ENCODE measurements at places on chromosomes 5 and 9. TPM values are rescaled to one million over a fixed set of nuclear protein-coding genes. Genes with fewer than 3 reads are reported as not detected.

DNA sequence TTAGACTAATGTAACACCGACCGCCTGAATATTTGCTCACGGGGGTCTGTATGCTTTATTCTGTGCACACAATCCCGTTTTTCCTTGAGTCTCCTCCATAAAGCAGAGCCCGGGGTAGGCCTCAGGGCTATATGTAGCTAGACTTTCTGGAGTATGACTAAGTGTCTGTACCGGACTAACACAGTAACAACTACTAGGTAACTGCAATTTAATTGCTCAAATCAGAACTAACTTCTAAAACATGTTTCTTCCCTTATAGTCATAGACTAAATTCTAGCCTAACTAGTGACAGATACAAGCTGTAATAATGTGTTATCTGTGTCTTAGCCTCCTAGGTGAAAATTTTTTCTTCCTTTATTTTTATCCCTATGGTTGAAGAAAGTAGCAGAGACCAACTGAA lies 2.1 kb downstream of the REEP5 start:
- no peak overlapping the region for H3K27ac ChIP-seq
- no peak for DNase-seq
- H3K27me3 ChIP-seq: no peaks in the 10 kb centered on the region
- H3K4me1 ChIP-seq: peaks cover 17% of the 10 kb centered on the region

DNA sequence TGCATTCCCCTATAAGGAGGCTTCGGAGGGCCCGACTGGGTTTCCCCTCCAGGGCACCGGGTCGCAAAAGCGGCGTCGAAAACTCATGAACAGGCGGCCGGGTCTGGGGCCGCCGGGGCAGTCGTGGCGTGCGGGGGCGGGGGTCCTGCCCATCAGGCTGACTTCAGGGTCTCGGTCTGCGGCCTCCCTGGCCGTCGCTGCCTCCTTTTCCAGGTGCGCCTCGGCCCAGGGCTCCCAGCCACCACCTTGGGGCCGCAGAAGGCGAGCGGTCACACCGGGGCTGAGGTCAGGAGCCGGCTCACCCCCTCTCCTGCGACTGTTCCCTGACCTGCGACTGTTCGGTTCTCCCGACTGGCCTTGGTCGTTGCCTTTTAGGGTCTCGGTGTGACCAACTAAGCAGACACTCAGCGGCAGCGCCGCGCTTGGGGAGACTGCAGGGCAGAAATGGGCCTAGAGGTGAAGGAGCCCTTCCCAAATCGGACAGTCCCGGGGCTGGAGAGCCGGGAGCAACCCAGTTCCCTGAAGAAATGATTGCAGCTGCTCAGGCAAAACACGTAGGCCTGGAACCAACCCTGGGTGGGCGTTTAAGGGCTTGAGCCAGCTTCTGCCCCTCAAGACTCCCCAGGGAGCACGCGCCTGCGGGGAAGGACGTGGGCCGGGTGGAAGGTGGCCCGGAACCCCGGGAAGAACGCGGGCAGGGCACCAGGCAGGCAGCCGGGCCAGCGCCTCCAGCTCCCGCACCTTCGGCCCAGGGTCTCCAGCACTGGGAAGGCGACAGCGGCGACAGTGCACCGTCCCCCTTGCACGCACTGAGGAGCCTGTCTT lies 11.2 kb downstream of the IRX2 start:
- H3K27me3 ChIP-seq: peaks cover 6% of the 10 kb centered on the region
- DNase-seq: peak; percentile 21
- H3K4me3 ChIP-seq: no peak overlapping the region
- peaks cover 4% of the 10 kb centered on the region for H3K4me1 ChIP-seq
- H3K36me3 ChIP-seq: no peaks in the 10 kb centered on the region

- no peak overlapping the region for H3K4me3 ChIP-seq
- DNase-seq: no peak
- H3K27ac ChIP-seq: no peak overlapping the region
- no peaks in the 10 kb centered on the region for H3K36me3 ChIP-seq
- H3K4me1 ChIP-seq: peaks cover 7% of the 10 kb centered on the region
Observed at GRCh38 chr5:11385901-11386293, 518.3 kb downstream of the CTNND2 start.

DNA sequence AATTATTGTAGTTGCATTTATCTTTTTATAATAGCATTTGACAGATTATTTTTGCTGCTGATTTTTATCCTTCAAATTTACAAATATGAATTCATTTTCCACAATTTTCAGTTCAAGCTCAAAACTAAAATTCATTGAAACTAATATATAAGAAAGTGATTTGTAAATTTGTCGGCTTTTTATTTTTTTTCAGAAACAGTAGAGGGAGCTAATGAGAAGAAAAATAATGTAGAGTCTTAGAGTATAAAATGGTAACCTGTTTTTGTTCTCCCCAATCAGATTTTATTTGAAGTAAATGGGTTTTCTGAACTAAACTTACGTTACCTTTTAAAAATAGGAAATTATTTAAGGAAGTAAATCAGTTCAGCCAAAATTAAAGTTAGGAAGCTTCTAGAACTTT lies 19.2 kb downstream of the PRRC1 start:
- no peak for DNase-seq
- H3K27ac ChIP-seq: no peak overlapping the region
- no peaks in the 10 kb centered on the region for H3K4me1 ChIP-seq
- no peak overlapping the region for H3K4me3 ChIP-seq
- peaks cover 61% of the 10 kb centered on the region for H3K36me3 ChIP-seq

DNA sequence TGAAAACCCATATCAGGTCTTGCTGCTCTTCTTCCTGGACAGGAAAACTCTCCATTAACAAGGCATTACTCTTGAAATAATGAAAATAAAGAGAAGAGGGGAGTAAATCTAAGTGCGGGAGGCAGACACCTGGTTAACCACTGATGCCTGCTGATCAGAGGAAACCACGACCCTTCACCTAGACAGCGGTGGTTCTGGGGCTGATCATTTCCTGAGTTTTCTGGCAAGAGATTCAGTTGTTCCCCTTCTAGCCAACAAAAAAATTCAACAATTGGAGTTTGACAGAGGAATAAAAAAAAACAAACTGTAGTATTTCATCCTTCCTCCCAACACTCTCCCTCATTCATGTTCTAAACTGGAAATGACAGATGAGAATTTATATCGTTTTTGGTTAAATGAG lies 3.0 kb downstream of the RLN2 start:
- no peaks in the 10 kb centered on the region for H3K36me3 ChIP-seq
- no peak for DNase-seq
- H3K27ac ChIP-seq: no peak overlapping the region
- H3K4me3 ChIP-seq: no peak overlapping the region
- H3K27me3 ChIP-seq: no peaks in the 10 kb centered on the region
- H3K4me1 ChIP-seq: no peaks in the 10 kb centered on the region

DNA sequence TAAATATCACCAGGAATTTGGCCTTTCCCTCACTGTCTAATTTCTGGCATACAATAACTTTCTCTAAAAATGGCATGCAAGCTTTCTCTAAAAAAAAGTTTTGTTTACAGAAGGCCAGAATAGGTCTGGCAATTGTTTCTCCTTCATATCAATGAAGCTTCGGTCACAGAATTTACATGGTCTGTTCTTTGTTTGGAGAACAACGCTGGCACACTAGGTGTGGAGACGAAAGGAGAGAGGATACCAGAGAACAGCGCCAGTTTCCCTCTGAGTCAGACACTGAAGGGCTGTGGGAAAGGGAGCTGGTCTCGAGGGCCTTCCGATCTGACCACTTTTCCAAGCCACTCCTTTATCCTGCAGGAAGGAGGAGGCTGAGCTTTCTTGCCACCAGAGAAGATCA lies 60.1 kb upstream of the ITGA1 start:
- H3K27me3 ChIP-seq: no peaks in the 10 kb centered on the region
- H3K27ac ChIP-seq: no peak overlapping the region
- no peak for DNase-seq
- no peaks in the 10 kb centered on the region for H3K36me3 ChIP-seq
- peaks cover 4% of the 10 kb centered on the region for H3K4me1 ChIP-seq

DNA sequence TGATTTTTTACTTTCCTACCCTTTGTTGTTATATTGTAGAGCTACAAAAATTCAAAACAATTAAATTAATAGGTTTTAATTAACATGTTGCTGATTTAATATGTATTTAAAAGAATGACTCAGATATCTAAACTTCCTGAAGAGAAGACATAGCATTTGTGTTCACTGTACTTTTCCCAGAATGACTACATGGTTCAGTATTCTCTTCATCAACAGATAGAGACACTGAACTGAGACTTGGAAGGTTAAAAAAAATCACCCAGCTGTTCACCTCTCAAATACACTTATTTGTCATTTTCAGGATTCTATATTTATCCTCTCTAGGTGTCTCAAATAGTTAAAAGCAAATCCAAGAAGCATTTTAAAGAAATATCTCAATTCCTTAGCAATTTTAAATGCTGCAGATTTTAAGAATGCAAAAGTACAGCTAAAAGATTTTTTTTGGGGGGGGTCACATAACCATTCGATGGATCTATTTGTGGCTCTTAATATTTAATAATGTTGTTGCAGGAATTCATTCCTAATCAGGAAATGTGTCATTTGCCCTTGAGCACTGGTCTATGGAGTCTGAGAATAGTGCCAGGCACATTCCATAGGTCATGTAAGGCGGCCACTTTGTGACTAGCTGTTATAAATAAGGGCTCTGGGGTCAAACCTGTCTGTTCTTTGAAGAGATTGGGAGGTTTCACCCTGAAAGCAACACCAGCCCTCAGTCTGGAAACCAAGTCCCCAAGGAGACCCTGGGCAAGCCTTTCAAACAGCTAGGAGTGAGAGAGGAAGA lies 463.1 kb downstream of the NR2F1-AS1 start:
- no peaks in the 10 kb centered on the region for H3K27me3 ChIP-seq
- DNase-seq: no peak
- no peaks in the 10 kb centered on the region for H3K36me3 ChIP-seq
- no peak overlapping the region for H3K27ac ChIP-seq
- no peaks in the 10 kb centered on the region for H3K4me1 ChIP-seq
- no peak overlapping the region for H3K4me3 ChIP-seq

- H3K4me3 ChIP-seq: no peak overlapping the region
- H3K27me3 ChIP-seq: no peaks in the 10 kb centered on the region
- no peaks in the 10 kb centered on the region for H3K36me3 ChIP-seq
Observed at GRCh38 chr5:122805481-122805880, 30.6 kb downstream of the SNX2 start.

DNA sequence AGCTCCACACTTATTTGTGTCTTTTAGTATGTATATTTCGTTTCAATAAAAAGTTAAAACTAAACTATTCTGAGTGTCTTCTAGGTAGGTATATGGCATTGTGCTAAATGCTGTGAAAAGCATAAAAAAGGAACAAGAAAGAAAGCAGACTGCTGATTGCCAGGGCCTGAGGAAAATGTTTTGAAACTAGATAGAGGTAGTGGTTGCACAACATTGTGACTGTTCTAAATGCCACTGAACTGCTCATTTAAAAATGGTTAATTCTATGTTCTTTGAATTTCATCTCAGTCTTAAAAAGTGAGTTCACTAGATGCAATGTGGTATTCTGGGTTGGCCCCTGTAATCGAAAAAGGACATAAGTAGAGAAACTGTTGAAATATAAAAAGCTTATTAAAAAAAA lies 2.6 kb upstream of the ALAD start:
- peaks cover 33% of the 10 kb centered on the region for H3K4me1 ChIP-seq
- H3K27me3 ChIP-seq: no peaks in the 10 kb centered on the region
- H3K4me3 ChIP-seq: no peak overlapping the region
- DNase-seq: no peak
- H3K36me3 ChIP-seq: no peaks in the 10 kb centered on the region

DNA sequence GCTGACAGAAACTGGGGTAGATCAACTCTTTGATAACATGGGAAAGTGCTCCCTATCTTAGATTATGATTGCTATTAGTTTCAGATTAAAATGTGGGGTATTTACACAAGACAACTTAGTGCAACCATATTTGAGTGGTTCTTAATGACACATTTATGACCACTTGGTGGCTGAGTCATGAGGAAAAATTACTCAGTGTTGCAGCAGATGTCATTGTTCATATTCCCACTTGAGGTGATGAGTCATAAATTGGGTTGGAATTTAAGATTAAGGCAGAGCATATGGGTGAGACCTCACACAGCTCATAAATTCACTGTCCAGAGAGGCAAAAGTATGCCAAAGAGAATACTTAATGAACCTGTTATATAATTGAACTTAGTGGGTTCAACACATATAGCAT lies 408.3 kb downstream of the DMRT2 start:
- H3K27me3 ChIP-seq: no peaks in the 10 kb centered on the region
- no peak for DNase-seq
- no peaks in the 10 kb centered on the region for H3K4me1 ChIP-seq
- no peak overlapping the region for H3K27ac ChIP-seq
- H3K36me3 ChIP-seq: no peaks in the 10 kb centered on the region
- no peak overlapping the region for H3K4me3 ChIP-seq

The OTULINL gene
- total RNA-seq: 2.3 TPM

The KCNIP1 gene
- total RNA-seq: 0.08 TPM

The OR1J1 gene
- total RNA-seq: not detected

The EIF4E1B gene
- not detected for total RNA-seq

The GPR150 gene
- 0.08 TPM for total RNA-seq

The OLFM1 gene
- 5.2 TPM for total RNA-seq

All from liver (tissue), 10 donors.